Inflammatory macrophage treated with lipopolysaccharide for 1 hour (primary cell): ENCODE measurements at places on chromosomes 16 and 17.

DNA sequence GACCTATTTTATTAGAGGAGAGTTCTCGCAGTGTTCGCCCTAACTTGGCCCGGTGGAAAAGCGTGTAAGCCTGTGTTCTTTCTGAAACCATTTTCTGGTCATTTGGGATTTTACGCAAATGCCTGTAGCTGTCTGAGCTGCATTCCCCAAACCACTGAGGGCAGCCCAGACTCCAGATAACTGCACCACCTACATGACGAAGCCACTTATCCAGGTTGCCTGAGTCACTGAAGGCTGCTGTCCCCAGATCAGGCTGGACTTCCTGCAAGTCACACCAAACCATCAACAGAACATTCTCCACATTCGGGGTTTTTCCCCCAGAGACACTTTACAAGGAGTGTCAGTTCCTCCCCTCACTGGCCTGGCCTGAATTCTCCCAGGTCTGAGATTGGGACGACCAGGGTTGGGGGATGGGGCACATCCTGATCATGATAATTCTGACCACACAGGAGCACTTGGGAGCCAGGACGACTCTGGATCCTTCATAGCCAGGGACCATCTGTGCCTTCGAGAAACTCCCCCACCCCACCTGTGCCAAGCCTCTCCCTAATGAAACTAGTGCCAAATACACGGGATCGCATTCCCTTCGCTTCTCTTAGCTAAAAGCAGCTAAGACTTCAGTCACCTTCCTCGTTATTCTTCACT, 2.3 kb downstream of the RPRML start:
- DNase-seq: no peak

- no peak for DNase-seq
Measured at GRCh38 chr16:55653106-55653505, 2.7 kb upstream of the SLC6A2 start.

DNA sequence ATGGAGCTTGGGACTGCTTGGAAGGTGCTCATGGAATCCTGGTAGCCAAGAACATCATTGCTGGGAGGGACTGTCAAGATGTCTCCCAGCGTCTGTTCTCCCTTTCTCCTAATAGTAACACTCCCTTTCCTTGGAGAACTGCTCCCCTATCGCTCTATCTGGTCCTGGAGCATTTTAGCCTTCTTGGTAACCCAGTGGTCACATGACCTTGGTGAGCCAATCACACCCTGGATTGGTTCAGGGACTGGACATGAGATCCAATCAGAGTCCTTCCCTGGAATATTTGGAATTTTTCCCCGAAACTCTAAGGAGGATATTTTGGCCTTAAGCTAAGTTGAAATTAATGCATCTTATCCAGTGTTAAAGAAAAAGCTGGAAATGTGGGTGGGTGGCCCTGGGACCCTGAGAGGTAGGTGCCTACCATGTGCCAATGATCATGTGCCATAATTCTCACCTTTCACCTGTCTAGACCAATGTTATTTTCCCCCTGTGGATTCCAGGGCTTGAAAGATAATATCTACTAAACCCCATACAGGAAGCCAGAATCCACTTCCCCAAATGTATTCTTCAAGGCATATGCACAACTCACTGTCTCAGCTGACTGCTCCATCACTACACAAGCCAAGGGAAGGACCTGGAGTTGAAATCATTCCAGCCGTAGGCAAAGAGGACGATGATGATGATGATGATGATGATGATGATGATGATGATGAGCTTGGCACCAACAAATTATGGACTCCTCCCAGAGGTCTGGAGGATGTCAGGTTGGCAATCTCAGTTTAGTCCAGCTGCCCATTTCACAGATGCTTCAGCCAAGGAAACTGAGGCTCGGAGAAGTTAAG, 193.2 kb downstream of the RAB11FIP4 start:
- no peak for DNase-seq

DNA sequence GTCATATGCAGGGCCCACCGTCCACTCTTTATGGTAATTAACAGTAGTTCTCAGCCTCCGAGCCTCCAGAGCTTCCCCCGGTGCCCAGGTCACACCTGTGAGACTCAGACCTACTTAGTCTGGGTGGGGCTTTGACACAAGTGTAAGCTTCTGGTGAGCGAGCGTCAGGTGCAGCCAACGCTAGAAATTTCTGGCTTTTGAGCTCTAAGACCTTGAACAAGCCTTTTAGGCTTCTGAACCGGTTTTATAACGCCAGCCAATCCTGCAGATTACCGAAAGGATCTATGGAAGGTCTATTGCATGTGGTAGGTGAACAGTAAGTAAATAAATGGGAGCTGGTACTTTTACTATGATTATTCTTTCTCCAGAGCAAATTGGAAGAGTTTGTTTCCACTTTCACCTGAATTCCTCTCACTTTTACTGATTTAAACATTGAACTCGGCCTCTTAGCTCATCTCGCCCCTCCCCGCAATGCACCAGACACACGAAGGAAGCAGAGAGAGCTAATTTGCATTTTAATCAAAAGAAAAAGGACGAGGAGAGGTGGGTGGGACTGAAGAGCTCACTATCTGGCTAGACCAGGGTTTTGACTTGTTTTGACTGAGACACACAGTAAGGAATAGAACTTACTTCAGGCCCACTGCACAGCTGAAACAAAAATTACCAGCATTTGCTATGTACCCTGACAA, 47.1 kb downstream of the ABAT start:
- no peak for DNase-seq

DNA sequence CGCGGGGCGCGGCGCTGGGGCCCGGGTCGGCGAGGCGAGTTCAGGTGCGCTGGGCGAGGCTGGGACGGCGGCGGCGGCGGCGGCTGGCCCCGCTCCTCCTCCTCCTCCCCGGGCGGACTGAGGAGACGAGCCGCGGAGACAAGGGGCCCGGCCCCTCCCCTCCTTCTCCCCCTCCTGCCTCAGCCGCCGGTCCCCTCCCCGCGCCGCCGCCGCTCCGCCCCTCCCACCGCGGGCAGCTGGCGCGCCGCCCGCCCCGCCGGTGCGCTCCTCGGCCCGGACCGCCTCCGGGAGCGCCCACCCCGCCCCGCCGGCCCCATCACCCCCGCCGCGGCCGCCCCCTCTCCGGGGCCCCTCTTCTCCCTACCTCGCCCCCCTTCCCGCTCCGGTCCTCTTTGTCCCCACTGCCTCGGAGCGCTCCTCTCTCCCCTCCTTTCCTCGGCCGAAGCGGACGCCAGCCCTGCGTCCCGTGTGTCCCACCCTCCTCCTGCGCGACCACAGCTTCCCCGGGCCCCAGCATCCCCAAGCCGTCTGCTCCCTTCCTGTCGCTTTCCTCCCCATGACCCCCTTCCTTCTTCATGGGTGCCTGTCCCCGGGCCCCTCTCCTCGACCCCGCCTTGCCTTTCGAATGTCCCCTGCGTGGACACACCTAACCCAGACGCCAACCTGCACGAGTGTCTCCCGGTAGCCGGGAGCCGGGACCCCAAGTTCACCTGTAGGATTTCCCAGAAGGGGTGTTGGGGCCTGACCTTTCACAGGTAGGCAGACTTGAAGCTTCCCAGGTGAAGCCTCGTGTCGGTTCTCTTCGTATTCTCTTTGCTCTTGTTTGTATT, at the start of gene TOX3:
Gene TOX3 (minus strand): TSS at position 140 of the 830 bp plus-strand sequence. CDS start 420 bp downstream, outside the sequence.
- no peak for DNase-seq

- DNase-seq: no peak
Measured at GRCh38 chr17:40993839-40994238, at the start of gene KRTAP3-3. Gene KRTAP3-3, minus strand, starts transcription at chr17:40994164. Its CDS starts 67 bp downstream, at chr17:40994097.
